ENCODE measurements at places on chromosomes 16 and 17.

DNA sequence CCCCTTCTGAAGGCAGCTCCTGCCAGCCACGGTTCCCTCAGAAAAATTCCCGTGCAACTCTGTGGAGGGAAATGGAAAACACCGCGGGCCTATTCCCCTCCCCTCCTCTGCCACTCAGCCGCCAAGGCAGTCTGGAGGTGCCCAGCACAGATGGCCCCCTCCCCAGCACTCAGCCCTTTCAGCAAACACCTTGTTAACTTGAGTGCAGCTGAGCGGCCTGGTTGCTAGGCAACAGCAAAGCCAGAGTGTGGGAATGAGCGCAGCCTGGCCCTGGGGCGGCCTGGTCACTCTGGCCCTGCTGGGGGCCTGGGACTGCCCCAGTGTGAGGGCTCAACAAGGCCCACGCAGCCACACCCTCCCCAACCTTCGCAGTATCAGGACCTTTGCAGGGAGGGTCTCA, 32.8 kb downstream of the CACNA1G start:
- DNase-seq = peak; percentile 71

- DNase-seq = no peak
Measured at GRCh38 chr16:74747-75334, 2.4 kb upstream of the RHBDF1 start.

DNA sequence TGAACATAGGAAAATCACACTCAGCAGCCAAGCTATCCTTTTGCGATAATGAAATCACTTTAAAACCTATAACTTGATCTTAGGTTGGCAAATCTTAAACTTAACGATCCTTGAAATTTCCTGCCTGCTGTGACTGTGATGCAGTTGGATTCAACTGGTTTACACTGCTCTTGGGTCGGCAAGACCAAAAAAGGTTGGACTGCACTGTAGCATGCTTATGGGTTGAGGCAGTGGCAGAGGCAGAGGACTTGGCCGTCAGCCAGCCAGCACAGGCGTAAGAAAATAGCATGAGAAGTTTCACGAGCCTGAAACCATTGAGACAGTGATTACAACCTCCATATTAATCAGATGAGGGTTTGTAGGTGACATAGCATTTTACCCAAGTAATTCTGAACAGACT, 21.4 kb downstream of the WSB1 start:
- no peak for DNase-seq

GRCh38 chr16:69787883-69788282, 25.8 kb downstream of the WWP2 start:
- no peak for DNase-seq

- no peak for DNase-seq
Measured at GRCh38 chr16:17392857-17393692, 77.7 kb downstream of the XYLT1 start.
